ENCODE measurements at places on chromosomes 3 and 15.

DNA sequence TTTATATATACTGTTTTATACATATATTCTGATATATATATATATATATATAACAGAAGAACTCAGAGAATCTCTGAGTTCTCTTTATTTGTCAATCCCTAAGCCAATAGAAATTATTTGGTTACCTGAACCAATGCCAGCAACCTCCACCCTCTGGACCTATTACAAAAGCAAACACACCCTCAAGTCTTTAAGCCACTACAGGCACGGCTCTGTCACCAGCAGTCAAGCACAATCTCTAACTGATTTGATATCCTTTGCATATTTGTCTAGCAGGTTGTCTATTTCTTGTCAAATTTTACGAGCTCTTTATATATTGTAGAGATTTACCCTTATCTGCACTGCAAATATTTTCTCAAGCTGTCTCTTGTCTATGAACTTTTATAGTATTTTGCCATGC, 66.6 kb upstream of the TOPAZ1 start:
- no peak for DNase-seq

DNA sequence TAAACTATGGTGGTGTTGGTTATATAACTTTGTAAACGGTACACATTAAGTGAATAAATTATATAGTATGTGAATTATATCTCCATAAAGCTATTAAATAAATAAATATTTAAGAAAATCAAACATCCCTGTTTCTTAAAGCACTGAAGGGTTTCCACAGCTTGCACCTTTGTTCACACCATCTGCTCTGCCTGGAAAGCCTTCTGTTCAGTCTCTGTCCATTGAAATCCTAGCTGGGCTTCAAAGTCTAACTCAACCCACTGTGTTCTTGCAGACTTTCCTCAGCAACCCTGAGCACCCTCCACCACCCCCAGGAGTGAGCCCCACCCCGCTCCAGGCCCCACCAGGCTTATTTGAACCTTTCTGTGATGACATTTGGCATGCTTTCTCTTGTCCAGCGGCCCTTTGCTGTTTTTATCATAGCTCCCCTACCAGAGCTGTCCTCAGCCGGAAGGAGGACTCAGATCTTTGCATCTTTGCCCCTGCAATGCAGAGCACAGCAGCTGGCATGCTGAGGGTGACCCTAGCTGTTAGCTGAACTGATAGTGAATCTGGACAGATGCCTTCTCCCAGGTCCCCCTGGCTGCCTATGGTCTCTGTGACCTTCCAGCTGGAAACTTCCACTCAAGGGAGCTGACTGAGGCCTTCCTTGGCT, 105.2 kb downstream of the DAPK2 start:
- DNase-seq, result no peak

DNA sequence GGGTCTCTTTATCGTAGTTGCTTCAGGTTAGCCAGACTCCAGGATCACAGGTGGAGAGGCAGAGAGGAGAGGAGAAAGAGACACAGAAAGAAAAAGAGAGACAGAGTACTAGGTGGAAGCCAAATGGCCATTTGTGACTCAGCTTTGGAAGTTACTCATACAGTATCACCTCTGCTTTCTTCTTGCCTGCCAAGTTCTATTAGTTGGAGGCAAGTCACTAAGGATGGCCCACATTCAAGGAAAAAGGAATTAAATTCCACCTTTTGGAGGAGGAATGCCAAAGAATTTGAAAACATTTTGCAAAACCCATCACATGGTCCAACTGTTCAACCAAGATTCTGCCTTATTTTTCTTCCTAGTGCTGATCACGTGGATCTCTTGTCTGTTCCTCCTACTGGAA, 291.1 kb downstream of the CHL1 start:
- DNase-seq, result no peak

DNA sequence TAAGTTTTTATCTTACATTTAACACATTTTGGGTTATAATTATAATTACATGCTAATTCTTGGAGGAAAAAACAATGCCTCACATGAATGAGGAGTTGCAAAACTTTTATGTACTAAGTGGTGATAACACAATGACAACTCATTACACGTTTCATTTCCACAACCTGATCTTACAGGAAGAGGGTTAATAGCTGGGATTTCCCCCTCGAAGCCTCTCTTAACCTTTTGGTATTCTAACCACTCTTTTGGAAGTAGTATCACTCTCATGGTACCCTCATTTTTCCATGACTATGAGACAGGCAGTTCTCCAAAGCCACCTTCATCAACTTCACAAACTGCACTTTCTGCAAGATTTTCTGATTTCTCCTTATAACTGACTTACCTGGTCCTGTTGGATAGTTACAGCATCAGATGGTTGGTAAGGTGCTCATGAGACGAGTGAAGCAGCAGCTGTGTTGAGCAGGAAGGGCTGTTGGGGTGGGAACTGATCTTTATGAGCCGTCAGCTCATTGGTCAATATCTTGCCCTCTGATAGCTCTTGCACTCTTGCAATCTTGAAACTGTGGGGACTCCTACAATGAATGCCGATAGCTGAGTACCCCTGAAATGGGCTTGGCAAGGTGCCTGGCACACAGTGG, 41.6 kb downstream of the ACAN start:
- no peak for DNase-seq

GRCh38 chr3:59436164-59436958, 386.5 kb upstream of the CFAP20DC start:
- no peak for DNase-seq

GRCh38 chr3:129184396-129184657, 631 bp upstream of the CNBP start:
- no peak for DNase-seq

DNA sequence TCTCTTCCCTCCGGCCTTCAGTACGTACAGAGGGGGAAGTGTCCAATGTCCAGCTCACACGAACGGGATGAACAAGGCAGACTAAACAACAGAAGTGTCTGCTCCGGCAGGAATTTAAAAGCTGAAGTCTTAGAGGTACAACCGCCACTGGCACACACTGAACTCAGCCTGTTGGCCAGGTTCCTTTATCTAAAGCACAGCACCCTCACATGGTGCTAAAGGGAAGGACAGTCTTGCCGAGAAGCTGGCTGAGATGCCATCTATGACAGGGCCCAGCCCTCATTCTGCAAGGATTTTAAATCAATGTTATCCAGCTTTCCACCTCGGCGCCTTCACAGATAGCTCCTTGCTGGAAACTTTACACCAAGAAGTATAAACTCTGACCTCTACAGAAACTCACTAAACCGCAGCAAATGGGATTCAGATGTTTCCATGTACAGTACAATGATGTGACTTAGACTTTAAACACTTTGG, 2.8 kb downstream of the ADAMTS17 start:
- DNase-seq, result no peak

DNA sequence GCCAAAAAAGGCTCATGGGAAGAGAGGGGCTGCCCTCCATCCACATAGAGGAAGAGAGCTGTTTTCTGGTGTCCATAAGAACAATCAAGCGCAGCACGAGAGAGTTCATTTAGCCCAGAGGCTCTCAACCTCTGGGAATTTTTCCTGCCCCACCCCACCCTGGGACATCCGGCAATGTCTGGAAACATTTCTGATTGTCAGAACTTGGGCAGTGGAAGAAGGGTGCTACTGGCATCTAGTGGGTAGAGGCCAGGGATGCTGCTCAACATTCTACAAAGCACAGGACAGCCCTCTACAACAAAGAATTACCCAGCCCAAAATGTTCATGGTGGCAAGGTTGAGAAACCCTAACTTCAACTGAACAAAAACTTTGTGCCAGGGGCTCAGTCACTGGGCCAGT, 92.9 kb downstream of the RAB11A start:
- no peak for DNase-seq

- DNase-seq, result no peak
These were observed 156.2 kb downstream of the CLSTN2 start for GRCh38 chr3:140091143-140091542.

DNA sequence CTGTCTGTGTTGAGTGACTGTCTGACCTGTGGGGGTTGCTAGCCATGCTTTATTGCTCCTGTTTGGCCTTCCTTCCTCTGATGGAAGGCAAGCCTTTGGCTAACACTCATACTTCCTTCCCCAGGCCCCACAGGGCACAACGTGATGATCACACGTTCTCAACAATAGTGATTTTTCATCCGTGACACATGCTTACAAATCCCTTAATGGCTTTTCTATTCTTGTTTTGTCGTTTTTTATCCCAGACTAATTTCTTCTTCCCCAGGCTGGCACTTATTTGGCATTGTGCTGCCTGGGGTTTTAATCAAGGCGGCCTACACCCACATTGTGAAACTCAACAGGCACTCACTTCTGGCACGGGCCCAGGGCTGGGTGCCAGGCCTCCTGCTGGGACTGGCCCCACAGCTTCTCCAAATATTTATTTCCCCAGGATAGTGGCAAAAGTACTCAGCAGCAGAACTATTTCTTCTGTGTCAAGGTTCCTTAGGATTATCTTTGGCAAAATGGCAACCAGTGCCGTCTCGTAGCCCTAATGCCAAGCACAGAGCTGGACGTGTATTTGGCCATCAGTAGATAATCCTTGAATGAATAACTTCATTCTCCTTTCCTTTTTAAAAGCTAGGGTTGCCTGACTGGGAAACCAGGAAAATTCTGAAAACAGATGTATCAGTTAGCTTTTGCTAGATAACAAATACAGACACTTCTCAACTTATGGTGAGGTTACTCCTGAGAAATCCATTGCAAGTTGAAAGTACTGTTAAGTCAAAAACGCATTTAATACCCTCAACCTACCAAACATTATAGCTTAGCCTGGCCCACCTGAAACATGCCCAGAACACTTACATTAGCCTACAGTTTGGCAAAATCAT, 30.6 kb downstream of the CMTM7 start:
- no peak for DNase-seq

DNA sequence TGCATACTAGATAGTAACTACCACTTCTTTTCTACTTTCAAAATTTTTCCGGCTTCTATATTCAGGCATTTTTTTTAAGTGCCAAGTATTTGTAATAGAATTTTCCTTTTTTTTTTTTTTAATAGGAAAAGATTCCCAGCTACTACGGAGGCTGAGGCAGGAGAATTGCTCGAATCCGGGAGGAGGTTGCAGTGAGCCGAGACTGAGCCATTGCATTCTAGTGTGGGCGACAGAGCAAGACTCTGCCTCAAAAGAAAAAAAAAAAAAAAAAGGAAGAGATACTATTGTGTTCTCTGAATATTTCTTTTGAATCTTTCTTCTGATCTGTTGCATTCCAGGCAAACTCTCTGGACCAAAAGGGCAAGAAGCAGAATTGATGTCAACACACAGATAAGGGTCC, 557.3 kb downstream of the FGF12 start:
- DNase-seq, result no peak

GRCh38 chr3:101142160-101142559, 148.9 kb upstream of the ABI3BP start:
- DNase-seq, result no peak

DNA sequence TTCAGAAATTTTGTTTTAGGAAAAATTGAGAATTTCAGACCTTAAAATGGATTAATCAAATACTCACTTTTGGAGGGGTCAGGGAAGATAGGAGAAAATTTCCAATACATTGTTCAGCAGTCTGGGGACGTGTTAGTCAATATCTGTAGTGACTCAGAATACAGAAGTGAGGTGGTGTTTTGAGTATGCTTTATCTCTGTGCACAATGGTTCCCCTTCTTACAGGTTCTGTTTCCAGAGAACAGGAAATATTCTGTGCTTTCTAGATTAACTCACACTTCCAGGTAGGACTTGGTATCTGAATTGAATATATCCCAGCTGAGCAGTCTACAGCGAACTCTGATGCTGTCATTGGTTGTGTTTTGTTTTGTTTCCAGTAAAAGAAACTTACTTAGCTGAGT, 30.7 kb upstream of the CCDC54 start:
- DNase-seq, result no peak

DNA sequence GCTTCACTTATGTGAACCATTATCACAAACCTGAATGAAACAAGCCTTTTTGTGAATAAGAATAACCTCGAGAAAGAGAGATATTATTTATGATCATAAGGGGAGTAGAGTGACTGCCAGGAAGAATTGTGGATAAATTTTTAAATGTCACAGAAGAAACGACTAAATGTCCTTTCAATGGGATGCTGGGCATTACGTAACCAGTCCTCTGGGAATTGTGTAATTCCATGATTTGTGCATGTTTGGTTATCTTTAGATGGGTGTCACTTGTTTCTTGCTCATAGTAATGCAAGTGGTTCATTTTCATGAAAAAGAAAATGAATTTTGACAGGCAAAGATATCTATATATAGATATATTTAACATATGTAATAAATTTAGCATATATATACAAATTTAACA, 379.5 kb upstream of the AGTR1 start:
- no peak for DNase-seq

Data from activated gamma-delta T cell treated with anti-CD3 and anti-CD28 coated beads, Interleukin-2, amount 50 U/mL, for 16 hours (primary cell).